HL-60 (cell line): ENCODE measurements at places on chromosomes 11 and 22.
A peak's percentile ranks its signal among the peaks of the same experiment; 100 is the strongest.

- peak; percentile 29 for DNase-seq
Observed at GRCh38 chr11:110069158-110069737, 23.9 kb upstream of the ZC3H12C start.

DNA sequence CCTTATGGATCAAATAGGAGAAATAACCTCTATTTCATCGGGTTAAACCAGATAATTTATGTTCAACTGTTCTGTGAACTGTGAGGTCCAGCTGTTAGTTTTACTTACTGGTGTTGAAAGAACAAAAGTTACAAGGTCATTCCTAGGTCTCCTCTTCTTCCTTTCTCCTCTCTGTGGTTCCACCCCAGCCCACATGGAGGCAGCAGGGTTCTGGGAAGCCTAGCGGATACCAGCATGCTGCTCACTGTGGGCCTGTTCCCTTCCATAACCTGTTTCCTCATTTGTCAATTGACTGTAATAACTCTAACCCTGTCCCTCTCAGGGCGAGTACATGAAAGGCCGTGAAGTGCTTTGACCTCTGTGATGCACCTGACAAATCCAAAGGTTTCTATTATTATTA lies 27.8 kb downstream of the RELT start:
- peak; percentile 69 for DNase-seq

DNA sequence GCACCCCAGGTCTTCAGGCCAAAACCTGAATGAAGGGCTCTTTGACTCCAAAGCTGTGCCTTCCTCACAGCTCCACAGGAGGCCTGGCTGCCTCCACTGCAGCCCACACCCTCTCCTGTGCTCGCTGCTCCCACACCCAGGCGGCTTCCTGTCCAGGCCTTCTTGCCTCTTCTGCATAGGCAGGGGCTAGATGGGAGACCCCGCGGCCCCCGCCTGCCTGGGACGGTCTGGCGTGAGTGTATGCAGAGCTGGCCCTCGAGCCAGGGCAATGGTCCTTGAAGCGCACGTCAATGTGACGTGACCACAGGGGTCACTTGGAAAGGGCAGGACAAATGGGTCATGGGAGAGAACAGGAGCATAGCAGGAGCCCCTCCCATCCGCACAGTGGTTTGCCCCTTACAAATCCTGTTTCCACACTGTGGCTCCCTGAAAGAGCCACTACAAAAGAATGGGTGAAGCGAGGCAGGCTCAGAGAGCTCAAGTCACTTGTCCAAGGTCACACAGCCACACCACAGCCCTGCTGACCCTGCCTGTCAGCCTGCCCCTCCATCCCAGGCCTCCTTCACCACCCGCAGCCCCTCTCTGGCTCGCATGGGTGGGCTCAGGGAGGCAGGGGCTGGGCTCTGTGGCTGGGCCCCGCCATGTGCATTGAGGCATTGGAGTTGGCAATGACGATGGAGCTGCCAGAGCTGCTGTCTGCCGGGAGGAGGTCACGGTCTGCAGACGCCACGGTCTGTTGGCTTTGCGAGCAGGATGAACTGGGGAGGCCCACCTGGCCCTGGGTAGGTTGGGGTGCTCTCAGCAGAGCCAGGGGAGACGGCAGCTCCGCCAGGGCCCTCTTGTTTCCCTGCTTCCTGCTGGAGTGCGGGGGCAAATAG lies 71.2 kb upstream of the WNT11 start:
- DNase-seq, result no peak

DNA sequence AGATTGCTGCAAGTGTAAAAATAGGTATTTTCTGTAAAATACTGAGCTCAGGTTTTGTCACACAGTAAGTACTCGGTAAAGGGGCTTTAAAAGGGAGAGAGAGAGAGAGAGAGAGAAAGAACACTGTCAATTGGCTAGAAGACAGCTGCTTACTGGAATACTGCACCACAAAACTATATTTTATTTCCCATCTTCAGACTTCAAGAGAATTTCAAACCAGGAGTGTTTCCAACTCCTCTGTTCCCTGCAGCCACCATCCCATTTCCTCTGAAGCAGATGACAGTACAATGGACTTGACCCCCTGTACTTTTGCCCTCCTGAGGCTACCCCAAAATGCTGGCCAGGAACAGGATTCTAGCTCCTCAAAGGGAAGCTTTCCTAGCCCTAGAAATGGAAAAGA lies 89.7 kb downstream of the RELT start:
- no peak for DNase-seq

- no peak for DNase-seq
Observed at GRCh38 chr11:70833554-70833953, 418.8 kb downstream of the SHANK2 start.

DNA sequence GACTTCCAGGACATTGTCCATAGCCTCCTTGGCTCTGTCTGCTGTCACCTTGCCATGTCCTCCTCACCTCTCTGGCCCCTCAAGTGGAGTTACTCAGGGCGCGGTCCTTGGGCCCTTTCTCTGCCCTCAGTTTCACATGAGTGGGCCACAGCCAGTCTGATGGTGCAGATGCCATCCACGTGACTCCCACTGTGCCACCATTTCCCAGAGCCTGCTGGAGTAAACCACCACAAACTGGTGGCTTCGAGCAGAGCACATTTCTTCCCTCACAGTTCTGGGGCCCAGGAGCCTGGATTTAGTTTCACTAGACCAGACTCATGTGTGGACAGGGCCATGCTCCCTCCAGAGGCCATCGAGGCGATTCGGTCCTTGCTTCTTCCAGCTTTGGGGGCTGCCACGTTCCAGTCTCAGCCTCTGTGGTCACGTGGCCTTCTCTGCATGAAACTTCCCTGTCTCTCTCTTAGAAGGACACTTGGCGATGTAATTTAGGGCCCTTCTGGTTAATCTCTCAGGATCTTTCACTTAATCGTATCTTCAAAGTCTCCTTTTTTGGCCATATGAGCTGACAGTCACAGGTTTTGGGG lies 14.6 kb downstream of the SMARCB1 start:
- no peak for DNase-seq

DNA sequence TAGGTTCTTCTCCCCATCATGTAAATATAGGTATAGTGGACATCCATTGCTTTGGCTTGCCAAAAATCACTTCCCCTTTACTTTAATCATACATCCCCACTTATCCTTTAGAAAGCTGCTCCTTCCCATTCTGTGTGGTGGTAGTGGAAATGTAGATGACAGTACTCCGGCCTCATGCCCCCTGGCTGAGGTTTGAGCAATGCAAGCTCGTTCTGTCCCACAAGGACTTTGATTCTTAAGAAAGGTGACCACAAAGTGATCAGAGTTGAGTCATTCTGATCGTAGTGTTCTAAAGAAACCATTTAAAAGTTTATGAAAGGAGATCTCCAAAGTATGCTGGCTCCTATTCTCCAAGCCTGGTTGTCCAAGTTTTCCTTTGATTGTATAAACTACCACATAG lies 10.9 kb downstream of the TUG1 start:
- DNase-seq, result no peak

DNA sequence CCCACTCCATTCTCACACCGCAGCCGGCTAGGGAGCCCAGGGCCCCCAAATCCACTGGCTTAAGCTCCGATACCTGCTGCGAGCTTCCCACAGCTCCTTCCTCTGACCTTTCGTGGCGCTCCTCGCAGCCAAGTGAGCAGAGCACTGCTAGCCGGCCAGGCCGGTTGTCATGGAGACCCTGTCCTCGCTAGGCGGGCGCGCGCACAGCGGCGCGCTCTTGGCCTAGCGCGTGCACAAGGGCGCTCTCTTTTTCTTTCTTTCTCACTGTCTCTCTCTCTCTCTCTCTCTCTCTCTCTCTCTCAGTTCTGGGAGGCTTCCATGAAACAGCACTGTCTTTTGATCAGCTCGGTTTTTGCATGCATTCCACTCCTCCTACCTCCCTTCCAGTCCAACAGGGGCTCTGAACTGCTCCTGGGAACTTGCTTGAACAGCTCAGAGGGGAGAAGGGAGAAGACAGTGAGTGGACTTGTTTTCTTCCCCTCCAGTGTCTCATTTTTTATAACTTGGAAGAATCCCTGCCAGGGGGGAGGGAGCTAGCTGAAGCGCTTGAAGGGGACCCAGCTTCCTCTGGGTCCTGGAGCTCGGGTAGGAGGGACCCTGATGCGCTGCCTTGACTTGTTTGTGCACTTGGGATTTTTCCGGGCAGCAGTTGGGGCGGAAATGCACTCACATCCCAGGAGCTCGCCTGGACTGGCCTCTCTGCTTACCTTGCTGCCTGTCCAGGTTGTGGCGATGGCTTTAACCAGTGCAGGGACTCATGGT lies 100.3 kb upstream of the AKIP1 start:
- no peak for DNase-seq

GRCh38 chr11:47916361-47916841 lies 64.0 kb upstream of the PTPRJ start:
- DNase-seq, result no peak
